ENCODE measurements at places on chromosomes 1 and 21. TPM values are rescaled to one million over a fixed set of nuclear protein-coding genes. Genes with fewer than 3 reads are reported as not detected.

Gene CHIA
- total RNA-seq, result not detected

Gene KIAA0040
- total RNA-seq, result 20.2 TPM

Gene NFASC
- total RNA-seq, result 26.2 TPM

Gene PTAFR
- total RNA-seq, result 9.2 TPM

Gene PLPPR5
- not detected for total RNA-seq

Gene MROH7
- total RNA-seq, result 20.4 TPM

Gene ADAMTS5
- total RNA-seq, result 5.8 TPM

Gene RORC
- not detected for total RNA-seq

Gene SDE2
- 33.2 TPM for total RNA-seq

Gene PYGO2
- total RNA-seq, result 17.8 TPM

Gene IGSF5
- total RNA-seq, result not detected

Gene DDR2
- total RNA-seq, result 144 TPM

Gene PPM1J
- total RNA-seq, result 2.3 TPM

Gene C4BPA
- total RNA-seq, result 0.71 TPM

Gene DTL
- 3.4 TPM for total RNA-seq

Gene SYT14
- not detected for total RNA-seq

Gene CFHR5
- not detected for total RNA-seq

Gene RGSL1
- not detected for total RNA-seq

Gene PRR9
- not detected for total RNA-seq

Gene SPRR2E
- not detected for total RNA-seq

Gene KRTAP20-4
- total RNA-seq, result not detected

All from thoracic aorta (tissue), 2 donors.